ENCODE measurements at places on chromosomes 2 and 18.

GRCh38 chr2:2566396-2567323 is 235.6 kb upstream of the MYT1L start:
- DNase-seq: no peak

DNA sequence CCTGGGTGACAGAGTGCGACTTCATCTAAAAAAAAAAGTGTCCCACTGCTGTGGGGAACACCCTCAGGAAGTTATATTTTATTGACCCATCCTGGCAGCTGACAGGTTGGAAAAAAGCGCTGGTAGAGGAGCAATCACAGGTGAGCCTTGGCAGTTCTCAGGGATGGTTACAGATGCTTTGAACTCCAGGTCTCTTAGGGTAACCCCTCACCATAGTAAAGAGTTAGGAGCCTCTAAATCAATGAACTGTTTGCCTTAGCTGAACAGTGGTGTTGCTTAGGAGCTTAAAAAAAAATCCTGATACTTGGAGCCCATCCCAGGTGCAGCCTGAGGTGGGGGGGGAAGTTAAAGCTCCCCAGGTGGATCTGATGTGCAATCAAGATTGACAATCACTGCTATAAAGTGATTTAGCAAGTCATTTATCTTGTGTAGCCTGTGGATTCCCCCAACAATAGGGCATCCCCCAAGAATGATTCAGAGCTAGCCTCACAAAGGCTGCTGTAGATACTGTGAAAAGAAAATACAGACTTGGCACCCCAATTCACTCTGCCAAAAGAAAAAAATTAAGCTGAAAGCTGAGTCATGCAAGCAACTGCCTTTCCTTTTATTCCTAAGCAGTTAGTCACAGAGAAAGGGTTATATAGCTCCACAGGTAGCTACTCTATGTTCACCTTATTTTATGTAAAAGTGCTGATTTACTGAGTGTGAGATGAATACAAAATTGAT is 14.8 kb downstream of the SLC16A14 start:
- DNase-seq: no peak

GRCh38 chr2:241456546-241456945 is 51.8 kb downstream of the STK25 start:
- no peak for DNase-seq

DNA sequence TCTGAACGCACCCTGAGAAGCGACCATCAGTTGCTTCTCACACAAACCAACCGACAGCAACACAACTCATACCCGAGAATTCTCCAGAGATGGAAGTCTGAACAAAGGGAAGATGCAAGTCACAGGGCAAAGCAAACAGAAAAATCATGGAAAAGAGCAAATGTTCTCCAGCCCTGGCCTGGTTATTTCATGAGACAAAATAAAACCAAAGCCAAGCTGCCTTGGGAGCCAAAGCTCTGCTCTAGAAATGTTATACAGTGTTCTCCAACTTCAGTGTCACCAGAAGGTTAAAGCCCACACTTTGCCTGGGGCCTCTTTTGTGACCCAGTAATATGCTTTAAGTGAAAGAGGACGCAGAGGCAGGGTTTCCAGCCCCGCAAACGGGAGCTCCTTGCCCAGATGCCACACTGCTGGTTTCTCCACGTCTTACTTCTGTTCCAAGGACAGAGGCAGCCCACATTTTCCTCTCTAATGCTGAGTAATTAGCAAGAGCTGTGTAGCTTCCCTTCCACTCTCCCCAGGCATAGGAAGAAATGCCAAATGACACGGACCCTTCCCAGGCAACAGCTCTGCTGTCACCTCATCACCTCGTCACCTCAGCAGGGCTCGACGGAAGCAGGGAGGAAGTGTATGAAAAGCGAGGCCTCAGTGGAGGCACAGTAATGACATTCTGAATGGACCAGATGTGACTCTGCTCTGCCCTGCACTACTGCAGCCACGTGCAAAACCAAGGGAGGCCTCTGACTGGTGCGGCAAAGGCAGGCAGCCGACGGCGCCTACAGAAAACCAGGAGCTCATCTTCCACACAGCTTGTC is 64.7 kb downstream of the FBXO15 start:
- DNase-seq: no peak

GRCh38 chr2:86622519-86623042 is 1.1 kb downstream of the RNF103 start:
- DNase-seq: no peak

DNA sequence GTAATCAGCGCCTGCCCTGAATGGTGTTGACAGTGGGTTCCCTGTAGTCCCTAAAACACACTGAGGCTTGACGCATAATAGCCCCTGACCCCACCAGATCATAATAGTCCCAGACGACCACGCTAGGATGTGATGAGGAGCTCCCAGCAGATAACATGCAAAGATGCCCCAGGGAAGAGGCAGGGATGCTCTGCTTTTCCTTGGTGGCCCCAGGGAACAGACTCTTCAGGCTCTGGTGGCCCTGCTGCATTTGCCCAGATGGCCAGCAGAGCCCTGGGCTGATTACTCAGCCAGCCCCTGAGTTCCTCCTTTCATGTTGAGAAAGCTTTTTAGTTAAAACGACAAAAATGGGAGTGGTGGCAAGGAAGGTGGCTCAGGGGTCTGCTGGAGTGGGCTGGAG is 5.9 kb upstream of the NCKAP5 start:
- DNase-seq: no peak

- DNase-seq: no peak
Observed at GRCh38 chr2:6576302-6576701, 289.4 kb downstream of the CMPK2 start.

- DNase-seq: no peak
Observed at GRCh38 chr2:44947028-44947375, 5.5 kb downstream of the SIX3 start.

- no peak for DNase-seq
Observed at GRCh38 chr2:133334923-133335322, 233.3 kb downstream of the NCKAP5 start.

DNA sequence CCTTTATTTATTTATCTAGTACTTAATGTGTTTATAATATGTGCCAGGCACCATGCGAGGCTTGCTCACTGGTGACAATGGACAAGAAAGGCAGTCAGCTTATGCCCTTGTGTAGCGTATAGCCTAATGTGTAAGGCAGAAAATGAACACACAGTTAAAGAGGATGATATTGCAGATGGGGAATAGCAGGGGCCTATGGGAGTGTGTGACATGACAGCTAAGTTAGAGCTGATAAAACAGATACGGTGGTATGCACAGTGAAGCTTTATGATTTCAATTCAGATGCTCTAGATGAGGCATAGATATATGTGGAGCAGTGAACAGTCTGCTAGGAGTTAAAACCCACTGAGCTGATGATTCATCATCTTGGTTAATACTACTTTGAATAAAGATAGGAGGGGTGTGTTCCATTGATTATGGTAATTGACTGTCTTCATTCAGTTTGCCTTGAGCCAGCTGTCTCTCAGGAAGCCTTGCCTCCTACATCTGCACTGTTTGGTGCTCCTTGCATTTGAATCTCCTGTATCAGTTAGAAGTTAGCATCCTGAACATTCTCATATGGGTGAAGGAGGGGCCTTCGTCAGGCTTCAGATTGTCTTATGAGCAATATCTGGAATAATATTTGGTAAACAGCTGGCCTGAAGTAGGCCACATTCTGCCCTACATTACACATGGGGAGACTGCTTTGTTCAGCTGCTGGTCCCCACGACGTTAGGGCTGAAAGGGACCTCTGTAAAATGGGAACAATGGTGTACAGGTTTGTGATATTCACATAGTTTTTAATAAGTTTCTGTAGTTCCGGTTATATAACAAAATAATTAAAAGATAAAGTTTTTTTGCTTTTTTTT is 13.2 kb downstream of the MAP4K4 start:
- no peak for DNase-seq

- DNase-seq: peak; percentile 87
Observed at GRCh38 chr2:96146153-96146880, 1.1 kb upstream of the DUSP2 start.

GRCh38 chr2:1685957-1686783 is 58.1 kb downstream of the PXDN start:
- DNase-seq: no peak

DNA sequence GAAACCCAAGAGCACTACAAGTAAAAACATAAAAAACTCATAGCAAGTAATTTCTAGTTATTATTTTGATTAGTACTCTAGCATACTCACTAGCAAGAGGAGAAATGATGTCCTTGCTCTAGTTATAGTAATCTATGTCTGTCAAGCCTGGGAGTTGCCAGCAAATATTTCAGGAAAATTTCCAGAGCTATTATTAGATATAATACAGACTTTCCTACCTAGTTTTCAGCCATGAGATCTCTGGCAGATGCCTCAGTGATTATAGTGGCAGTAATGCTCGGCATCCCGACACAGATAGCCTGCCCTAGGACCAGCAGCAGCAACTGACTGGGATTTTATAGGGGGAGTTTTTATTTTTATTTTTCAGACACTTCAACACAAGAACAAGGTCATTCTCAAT is 224.4 kb downstream of the ZNF385B start:
- no peak for DNase-seq

DNA sequence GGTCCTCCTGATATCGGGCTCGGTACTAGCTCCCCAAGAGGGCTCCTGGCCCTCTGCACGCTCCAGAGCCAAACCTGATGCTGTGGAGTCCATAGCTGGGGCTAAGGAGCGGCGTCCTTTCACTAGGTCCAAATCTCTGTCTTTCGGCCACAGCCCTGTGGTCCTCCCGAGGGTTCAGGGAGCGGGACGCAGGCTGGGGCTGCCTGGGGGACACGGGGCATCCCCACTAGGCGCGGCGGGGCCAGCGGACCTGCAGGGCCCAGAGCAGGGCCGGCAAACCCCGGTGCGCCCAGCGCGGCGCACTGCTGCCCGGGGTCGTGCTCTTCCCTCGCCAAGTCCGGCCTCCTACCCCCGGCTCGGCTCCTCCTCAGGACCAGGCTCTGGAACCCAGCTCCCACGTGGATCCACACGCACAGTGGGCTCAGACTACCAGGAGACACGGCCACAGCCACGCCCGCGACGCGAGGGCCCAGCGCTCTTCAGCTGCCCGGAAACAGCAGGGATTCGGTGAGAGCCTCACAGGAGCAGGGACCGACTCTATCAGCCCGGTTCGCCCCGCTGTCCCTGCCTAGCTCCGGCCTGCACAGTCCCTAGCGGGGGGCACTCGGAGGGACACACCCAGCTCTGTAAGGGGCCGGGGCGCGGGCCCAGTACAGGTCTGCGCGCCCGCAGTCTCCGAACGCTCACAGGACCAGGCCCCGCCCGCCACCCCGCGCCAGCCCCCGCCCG is 593 bp downstream of the ZNF514 start:
- no peak for DNase-seq

DNA sequence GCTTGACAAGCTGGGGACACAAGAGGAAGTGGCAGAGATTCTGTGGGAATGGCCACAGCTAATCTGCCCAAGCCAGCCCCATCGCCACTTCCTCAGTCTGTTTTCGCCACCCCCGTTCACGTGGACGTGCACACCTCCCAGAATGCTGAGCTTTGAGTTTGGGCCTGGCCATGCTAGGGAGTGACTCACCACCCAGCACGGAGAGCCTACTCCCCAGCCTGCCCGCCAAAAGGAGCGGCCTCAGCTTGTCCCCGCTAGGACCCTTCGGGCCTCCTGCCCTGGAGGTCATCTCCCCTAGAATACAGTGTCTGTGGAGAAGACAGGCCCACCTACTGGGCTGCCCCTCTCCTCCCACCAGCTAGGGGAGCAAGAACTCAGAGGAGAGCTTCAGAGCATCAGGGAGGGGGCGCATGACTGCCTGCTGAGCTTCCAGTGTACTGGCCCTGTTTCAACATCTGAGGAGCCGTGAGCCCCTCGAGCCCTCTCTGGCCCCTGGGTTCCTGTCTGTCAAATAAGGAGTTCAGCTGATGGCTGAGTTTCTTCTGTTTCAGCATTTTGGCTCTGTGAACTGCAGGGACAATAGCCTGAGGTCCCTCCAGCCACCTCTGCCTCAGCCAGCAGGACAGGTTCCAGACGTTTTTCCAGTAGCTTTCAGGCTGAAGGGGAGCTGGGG is 5.1 kb downstream of the SLC35F6 start:
- DNase-seq: no peak

- no peak for DNase-seq
Observed at GRCh38 chr18:61891894-61892293, 913 bp downstream of the RNF152 start.

DNA sequence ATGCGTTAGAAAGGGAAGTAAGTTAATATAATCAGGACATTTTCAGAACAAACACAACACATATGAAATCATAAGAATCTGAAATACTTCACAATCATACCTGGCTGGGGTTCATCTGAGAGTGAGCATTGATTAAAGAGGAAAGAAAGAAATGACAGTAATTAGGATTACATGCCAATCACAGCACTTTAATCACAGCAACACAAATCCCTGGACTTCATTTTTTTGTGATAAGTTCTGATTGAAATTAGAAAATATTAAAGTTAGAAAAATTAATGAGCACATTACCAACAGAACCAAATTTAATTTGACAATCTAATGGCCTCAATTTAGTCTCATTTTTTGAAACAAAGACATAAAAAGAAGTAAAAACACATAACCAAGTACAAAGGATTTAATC is 121.9 kb downstream of the LRP2 start:
- DNase-seq: no peak

- no peak for DNase-seq
Observed at GRCh38 chr18:63994783-63995399, 25.0 kb downstream of the SERPINB8 start.

DNA sequence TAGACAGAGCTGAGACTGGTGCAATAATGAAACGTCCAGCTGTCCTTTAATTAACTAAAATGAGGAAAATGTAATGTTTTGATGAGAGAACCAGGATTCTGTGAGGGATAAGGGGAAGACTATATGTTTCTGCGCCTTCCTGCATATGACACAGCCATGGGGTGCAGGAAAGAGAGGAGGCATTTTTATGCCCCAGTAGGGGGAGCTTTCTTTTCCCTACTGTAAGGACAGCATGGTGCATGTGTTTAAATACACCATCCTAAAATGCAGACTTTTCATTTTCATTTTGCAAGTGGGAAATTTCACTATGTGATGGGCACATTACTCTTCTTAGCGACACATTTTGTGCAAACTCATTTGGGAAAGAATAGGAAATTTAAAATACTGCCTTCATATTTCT is 446.1 kb downstream of the ARHGAP15 start:
- no peak for DNase-seq

DNA sequence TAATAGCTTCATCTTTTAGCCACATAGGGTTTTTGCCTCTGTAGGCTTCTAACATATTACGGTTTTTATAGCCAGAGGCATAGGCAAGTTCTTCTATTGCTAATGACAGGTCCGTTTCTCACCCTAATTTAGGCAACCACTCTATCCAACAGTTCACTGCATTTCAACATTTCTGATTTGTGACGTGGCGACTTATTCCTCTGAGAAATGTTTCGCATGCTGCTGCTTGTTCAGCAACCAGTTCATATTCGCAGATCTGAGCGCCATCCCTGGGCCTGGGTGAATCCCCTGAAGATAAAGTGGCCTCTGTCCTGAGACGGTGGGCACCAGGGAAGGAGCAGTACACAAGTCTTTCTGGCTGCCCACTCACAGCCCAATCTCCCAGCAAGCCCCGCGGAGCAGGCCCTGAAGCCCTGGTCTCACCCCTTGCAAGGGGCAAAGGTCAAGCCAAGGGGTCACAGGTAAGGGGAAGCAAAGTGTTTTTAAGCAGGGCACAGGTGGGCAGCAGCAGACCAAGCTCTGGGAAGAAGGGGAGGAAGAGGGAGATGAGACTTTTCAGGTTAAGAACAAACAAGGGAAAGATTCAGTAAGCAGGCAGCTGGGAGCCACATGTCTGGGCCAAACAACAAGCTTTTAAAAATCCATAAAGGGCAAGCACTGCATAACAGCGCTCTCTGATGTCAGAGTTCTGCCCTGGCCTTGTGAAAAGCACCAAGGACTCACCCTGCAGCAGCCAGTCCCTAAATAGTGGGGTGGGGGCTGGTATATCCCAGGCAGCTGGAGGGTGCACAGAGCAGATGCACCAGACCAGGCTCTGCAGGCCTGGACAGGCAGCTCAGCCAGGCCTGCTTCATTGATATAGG is 10.8 kb upstream of the COX7A2L start:
- no peak for DNase-seq

- DNase-seq: no peak
Observed at GRCh38 chr2:239725551-239725890, 299.6 kb downstream of the NDUFA10 start.

Measured in stimulated activated CD4-positive, alpha-beta T cell treated with anti-CD3 and anti-CD28 coated beads, Interleukin-4, amount 100 ng/mL, for 48 hours (primary cell).